ENCODE measurements at places on chromosomes 6 and 20.

GRCh38 chr6:157148391-157149323 is 174.7 kb downstream of the TMEM242 start:
- peak; percentile 74 for DNase-seq

DNA sequence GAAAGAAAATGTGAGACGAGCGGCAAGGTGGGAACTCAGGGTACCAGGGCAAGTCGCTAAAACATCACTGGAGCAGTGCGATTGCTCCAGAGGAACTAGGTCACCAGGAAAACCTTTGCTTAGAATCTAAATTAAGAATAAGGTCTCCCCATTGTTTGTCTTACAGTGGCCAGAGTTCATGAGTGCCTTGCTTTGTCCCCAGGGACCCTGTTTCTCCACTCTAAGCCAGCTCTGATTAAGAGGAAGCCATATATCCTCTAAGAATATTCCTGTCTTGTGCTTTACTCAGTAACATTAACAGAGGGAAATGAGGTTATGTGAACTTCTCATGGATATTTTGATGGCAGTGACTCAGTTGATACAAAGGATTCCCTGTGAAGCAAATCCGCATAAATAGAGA is 305.8 kb downstream of the CD83 start:
- DNase-seq, result no peak

DNA sequence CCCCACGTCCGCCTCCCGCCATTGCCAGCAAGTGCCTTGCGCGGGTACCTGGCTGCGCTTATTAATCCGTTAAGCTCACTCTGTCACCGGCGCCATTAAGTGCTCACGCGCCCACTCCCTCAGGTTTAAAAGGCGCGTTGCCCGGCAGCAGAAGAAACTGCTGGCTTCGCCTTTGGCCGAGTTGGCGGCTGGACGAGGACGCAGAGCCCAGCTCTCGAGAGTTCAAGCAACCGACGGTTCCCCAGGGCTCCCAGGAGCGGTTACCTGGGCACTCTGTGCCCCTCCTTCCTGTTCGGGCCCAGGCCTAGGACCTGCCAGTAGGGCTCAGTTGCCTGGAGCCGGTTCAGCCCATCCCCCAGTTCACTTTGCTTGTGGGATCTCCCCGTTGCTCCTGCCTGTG is at the start of gene GGTLC1:
Gene GGTLC1 (minus strand): TSS at position 219 of the 400 bp plus-strand sequence. CDS start 2,168 bp downstream, outside the sequence.
- DNase-seq, result no peak

DNA sequence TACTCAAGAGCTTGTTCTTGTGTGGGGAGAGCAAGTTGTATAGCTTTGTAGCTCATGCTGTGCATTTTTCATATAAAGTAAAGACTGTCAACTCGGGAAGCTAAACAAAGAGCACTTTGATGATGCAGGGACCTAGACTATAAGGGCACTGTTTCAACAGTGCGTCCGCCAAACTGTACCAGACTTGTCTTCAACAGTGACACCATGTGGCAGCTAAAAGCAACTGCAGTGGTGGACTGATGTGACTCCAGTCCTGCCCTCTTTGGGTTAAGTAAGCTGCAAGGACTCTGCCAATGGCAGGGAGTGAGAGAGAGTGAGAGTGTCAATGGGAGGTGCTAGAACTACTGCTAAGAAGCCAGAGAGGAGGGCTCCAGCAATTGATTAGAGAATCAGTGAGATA is 48.1 kb upstream of the MC3R start:
- DNase-seq, result no peak

DNA sequence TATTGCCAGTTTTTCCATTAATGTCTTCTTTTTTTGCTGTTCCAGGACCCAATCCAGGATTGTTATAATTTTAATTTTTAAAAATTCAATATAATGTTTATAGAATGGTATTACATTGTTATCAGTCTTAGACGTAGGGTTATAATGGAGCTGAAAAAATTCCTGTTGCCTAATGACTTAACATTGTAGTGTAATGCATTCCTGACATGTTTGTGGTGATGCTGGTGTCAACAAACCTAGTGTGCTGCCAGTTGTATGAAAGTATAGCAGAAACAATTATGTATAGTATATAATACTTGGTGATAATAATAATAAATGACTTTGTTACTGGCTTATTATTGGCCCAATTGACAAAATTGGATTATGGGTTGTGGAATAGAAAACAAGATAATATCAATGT is 30.4 kb downstream of the KIZ start:
- no peak for DNase-seq

GRCh38 chr20:4064144-4064909 is 49.0 kb upstream of the RNF24 start:
- peak; percentile 68 for DNase-seq

DNA sequence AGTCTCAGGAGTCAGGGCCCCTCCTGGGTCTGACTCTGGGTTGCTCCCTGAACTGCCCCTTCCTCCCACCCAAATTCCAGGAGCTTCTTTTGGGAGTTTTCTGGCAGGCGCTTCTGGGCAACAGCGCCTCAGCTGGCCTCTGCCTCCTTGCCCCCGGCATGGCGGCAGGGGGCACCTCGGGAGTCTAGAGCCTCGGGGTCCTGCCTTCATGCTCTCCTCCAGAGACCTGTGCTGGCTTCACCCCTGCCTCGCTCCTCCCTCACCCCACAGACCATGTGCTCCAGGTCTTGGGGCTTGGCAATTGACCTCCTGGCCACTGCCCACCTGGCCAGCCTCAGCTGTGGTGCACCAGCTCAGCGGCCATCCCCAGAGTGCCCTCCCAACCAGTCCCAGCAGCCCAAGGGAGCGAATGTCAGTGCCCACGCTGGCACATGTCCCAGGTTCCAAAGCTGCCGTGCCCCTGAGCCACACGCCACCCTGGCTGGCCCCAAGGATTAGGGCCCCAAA is 43.4 kb downstream of the SRC start:
- DNase-seq, result no peak

GRCh38 chr6:161290751-161291150 is 16.9 kb upstream of the AGPAT4 start:
- DNase-seq, result no peak
